ENCODE measurements at places on chromosomes 5 and 9.

GRCh38 chr5:169157064-169157463, 143.9 kb downstream of the SLIT3 start:
- no peak for DNase-seq

DNA sequence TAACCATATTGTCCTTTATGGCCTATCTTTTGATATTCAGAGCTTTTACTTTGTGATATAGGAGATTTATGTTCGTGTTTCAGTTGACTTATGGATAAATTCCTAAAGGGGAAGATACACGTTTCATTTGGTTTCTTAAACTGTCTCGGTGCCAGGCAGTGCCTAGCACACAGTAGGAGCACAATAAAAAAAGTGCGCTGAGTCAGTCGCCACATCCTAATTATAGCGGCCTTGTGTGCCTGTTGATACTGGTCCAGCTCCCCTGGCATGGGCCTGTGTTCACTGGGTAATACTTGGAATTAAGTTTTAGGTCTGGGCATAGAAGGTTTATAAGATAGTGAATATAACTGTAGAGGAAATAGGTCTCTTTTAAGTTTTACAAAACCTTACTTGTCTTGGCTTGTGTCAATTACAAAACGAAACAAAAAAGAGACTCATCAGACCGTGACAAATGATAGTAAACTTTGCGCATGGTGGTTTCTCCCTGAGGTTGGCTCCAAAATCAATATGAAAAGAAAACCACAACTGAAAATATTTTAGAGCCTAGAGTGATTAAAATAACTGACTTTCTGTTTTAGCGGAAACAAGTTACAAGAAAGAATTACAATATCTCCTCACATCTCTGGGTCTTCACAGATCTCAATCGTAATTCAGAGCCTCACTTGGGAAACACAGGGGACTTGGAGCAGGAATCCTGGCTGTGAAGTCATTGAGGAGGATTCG, 84.8 kb downstream of the MVB12B start:
- DNase-seq: no peak

GRCh38 chr9:77649109-77649812, 1.1 kb upstream of the GNA14 start:
- DNase-seq: no peak

GRCh38 chr5:143970159-143970558, 158.2 kb downstream of the HMHB1 start:
- no peak for DNase-seq

DNA sequence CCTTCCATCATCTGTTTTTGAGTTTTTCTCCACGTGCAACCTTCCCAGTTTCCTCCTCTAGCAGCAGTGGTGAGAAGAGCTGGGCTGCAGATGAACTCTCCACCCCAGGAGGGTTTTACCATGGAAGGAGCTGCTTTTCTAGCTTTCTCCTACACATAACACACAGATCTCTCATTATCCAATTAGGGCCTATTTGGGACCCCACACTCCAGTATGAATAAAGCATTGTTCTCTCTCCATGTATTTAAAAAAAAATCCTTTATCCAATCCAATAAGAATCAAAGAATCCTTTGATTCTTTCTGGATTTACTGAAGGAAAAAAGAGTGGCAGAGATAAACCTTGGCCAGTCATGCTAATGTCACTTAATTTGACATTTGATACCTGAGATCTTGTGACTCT, 31.6 kb upstream of the NAA35 start:
- no peak for DNase-seq

GRCh38 chr9:111147041-111147440, 108.8 kb upstream of the LPAR1 start:
- DNase-seq: no peak

DNA sequence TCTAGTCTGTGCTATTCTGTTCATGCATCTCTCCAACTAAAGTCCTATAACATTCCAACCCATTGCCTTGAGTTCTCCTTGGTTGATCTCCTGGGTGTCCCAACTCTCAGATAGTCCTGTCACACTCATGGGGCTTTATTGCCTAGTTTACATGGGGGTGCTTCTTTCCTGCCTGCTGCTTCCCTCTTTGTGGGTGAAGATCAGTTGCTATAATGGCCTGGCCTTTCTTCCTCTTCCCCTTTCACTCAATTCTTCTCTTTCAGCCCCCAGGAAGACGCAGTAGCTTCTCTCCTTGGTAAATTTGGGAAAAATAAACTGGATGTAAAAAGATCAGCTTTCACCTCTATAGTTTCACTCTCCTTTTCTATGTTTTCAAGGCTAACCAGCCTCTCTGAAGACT, 66.5 kb downstream of the PTCD2 start:
- no peak for DNase-seq

DNA sequence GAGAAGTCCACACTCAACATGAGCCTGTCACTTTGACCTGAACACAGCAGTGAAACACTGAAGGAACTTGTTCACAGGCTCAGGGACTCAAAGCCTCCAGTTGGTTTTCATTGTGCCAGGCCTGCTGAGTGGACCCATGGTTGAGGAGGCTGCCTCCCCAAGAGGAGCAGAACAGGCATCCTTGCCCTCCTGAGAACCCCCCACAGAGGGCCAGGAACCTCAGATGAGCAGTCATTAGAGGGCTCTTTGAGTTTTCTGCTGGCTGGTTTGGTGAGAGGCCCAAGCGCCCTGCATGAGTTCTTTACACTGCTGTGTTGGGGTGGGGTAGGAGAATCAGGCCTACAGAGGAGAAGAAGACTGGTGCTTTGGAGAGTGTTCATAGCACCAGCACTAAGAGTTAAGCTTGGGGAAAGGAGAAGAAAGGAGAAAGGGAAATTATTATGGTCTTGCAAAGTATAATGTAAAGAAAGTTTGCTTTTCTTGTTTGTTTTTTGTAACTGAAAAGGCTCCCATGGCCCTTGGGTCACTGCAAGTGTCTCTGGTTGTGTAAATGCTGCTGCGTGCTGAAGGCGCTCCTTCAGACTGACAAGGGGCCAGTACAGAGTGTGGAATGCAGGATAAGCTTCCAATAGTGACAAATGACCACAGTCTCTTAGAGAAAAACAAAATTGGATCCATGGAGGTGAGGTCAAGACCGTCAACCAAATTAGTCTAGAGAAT, 100.2 kb downstream of the PDE8B start:
- DNase-seq: no peak

GRCh38 chr5:145141534-145141933, 693.6 kb downstream of the PRELID2 start:
- DNase-seq: no peak

- no peak for DNase-seq
These were observed 153.4 kb upstream of the TLX3 start for GRCh38 chr5:171155621-171156020.

GRCh38 chr9:78542491-78543181, 245.7 kb downstream of the PSAT1 start:
- DNase-seq: no peak

GRCh38 chr5:32794086-32794485, 83.0 kb downstream of the NPR3 start:
- DNase-seq: no peak

Measured in stimulated activated CD8-positive, alpha-beta memory T cell treated with anti-CD3 and anti-CD28 coated beads, Interleukin-4, amount 100 ng/mL, for 4 hours (primary cell).